Stimulated activated CD8-positive, alpha-beta memory T cell treated with anti-CD3 and anti-CD28 coated beads, Interleukin-4, amount 100 ng/mL, for 4 hours (primary cell): ENCODE measurements at places on chromosomes 6 and 20.

GRCh38 chr20:53748821-53749421, 155.3 kb upstream of the ZNF217 start:
- no peak for DNase-seq

GRCh38 chr6:33547499-33547898, 32.6 kb downstream of the BAK1 start:
- DNase-seq = no peak

DNA sequence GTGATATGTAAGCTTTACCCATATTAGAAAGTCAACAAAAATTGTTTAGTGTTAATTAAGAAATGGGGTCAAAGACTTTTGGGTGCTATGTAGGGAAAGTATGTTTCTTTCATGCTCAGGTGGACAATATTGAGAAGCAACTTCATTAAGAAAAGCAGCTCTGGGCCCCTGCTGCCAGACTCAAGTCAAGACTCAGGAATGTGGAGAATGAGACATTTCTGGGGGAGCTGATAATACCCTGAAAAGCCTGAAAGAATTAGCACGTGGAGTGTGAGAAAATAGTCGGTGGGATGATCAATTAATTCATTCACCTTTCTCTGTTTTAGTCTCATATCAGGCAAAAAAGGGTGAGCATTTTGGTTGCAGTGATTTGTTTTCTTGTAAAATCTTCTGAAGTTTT, 175.1 kb upstream of the IMPG1 start:
- no peak for DNase-seq

DNA sequence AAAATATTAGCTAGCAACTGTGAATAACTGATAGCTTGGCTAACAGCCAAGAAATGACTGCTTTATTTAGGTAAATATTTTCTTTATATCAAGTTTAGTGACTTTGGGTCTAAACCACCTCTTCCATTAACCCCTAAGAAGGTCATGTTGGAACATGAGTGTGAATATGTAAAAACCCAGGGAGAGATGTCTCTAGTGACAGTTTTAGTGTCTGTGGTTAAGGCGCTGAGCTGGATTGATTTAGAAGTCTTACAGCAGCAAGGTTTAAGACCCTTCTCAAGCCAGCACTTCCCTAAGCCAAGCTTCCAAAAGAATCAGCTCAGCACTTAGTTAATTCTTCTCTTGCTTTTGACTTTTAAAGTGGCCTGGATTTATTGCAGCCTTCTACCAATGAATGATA, 11.4 kb upstream of the SIRT5 start:
- DNase-seq = no peak

GRCh38 chr6:53658992-53659391, 6.6 kb downstream of the KLHL31 start:
- no peak for DNase-seq

GRCh38 chr6:39227476-39227875, 1.8 kb downstream of the KCNK5 start:
- no peak for DNase-seq

GRCh38 chr6:152673236-152673635, 24.5 kb upstream of the MYCT1 start:
- no peak for DNase-seq

DNA sequence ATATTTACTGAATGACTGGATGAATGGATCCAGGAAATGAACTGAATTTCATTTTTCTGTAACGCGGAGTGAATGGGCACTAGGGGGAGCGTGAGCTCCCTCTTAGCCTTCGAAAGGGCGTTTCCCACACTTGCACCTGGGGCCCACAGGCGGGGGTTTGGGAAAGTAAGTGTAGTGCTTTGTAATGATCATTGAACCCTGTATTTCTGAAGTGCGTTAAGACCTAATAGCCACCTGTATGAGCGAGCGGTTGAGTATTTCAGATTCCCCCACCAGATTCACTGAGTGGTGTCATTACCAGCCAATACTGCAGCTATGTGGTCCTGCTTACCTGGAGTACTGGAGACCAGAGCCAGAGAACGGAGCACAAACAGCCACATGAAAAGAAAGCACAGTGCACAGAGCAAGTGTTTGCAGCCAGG, 10.5 kb downstream of the SYTL3 start:
- no peak for DNase-seq

GRCh38 chr6:119161438-119161837, 83.0 kb upstream of the FAM184A start:
- DNase-seq = no peak

DNA sequence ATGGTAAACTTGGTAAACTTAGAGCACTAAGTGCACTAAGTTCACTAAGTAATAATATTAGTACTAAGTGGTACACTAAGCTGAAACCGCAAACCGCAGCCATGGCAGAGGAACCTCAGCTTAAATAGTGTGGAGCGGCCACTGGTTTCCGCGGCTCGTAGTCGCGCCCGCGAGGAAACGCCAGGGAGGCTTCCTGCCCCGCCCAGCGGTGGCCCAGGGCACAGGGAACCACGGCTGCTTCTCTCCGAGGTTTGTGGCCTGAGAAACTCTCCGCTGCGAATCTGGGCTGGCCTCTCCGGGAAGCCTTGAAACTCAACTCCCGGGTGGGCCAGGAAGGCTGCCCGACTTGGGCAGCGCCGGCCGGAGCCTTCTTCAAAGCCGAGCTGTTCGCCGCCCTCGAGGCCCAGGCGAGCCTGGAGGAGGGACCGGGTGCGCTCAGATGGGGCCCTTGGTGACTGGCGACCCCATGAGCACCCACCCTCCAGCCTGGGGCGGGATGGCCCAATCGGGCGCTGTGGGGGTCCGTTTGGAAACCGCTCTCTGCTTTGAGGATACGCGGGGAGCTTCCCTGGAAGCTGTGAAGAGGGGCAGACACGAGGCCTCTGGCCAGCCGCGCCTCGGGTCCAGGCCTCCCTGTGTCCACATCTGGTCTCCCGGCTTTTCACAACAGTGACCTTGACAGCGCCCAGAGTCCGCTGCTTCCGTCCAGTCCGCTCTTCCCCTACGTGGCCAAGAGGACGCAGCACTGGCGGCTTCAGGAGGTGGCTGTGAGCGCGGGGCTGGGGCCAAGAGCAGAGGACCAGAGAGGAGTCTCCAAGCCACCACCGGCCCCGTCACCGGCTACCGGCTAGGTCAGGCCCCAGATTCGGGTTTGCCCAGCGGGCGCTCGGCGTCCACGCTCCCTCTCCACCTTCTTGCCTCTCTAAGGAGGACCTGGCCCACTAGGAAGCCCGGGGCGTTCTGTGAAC, 25.4 kb upstream of the HLA-E start:
- DNase-seq = no peak

DNA sequence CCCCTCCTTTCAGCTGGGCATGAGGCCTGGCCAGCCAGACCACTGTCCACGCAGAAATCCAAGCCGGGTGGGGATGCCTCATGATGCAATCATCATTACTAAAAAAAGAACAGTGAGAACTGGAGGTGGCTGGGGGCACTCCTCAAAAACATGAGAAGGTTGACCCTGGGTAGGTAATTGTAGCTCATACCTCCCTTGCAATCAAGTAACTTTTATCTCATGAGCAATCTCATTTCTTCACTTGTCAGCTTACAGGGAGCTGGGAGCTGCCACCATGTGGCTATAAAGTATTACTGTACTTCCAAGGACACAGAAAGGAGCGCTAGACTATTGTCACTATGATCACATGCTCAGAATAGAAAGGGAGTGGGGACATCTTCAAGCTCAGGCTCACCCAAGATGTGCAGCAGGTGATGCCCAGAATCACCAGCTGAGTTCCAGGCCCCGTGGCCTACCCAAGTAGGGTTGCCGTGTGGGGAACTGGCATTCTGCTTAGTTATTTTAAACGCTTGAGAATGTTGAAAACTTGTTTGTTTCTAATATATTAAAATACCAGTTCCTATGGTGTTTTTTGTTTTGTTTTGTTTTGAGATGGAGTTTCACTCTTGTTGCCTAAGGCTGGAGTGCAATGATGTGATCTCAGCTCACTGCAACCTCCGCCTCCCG, 3.0 kb upstream of the CDH26 start:
- no peak for DNase-seq

- DNase-seq = no peak
These were observed 3.1 kb upstream of the CEBPB start for GRCh38 chr20:50187403-50188051.

DNA sequence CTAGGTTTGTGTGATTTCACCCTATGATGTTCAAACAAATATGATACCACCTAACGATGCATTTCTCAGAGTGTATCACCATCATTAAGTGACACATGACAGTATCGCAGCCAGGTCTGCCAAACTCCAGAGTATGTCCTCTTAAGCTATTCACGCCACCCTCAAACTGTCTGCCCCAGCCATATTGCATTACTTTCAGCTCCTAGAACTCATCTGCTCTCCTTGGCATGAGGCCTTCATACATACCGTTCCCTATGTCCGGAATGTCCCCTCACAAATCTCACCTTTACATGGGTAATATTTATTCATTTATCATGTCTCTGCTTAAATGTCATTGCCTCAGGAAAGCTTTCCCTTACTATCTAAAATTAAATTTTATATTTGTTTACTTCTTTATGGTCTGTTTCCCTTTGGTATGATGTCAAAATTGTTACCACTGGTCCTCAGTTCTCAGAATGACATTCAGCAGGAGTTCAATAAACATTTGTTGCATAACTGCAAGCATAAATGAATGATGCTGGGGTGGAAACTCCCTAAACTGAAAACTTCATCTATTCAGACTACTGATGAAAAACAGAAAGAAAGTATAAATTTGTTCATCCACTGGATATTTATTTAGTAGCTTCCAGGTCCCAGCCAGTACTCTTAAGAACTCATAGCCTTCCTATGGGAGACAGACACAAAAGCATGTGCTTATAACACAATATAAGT, 3.2 kb downstream of the SESN1 start:
- DNase-seq = no peak

DNA sequence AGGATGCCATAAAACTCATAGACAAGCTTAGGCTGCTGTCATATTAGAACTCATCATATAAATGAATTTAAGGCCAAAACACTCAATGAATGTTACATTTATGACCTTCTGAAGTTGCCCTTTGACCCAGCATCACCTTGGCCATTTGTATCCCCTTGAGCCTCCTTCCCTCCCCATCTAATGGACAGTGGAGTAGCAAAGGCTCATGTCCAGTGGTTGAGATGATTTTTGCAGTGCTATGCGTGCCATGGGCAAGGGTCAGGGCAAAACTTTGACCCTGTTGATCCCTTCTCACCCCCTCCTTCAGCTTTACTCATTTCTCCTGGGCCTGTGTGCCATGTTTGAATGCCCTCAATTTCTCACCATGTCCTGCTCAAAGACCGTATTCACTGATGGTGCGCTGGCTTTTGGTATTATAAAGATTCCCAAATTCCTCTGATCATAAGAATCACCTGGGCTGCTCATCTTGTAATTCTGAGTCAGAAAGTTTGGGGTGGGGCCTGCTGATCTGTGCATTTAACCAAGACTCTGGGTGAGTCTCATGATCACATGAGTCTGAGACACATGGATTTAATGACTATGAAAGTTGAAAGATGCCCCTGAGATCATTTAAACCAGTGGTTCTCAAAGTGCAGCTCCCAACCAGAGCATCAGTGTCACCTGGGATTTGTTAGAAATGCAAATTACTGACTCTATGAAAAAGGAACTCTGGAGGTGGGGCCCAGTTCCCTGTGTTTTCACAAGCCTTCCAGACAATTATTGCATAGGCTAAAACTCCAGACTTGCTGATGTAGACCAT, 57.5 kb upstream of the IL20RA start:
- no peak for DNase-seq

- DNase-seq = no peak
These were observed 96.6 kb downstream of the CDKAL1 start for GRCh38 chr6:20630617-20631548.

- no peak for DNase-seq
These were observed 52.1 kb downstream of the TRAF3IP2 start for GRCh38 chr6:111553580-111553979.

DNA sequence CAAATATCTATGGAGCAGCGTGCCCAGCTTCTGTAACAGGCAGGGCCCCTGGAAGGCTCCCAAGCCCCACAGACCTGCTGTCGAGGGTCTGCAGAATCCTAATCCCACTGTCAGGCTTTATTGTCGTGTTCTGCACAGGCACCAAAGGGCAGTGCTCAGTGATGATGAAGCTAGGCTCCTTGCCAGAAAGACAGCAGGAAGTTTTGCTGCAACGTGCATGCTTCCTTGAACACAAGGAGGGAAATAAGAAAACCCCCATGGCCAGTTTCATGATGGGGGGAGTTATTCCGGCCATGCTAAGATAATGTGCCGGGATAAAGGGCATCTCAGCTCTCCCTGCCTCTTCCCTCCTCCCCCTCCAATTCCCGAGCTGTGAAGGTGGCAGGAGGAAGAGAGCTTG, 109.4 kb upstream of the KCNG1 start:
- DNase-seq = no peak

DNA sequence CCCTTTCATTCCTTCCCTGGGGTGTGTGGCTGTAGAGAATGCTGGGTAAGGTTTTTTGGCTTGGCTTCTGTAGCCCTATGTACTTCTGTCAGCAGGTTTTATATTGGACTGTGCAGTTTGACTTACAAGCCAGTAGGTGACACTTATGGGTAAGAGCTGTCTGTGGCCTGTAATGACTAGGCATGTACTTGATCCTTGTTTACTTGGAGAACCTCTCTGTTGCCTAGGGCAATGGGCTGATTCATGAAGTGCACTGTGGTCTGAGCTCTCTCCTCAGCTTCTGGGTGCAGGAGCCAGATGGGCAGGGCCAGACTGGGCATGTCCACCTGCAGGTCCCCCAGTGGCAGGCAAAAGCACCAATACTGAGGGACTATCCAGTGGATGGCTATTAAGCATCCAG, 544.6 kb downstream of the ADGRB3 start:
- DNase-seq = no peak

GRCh38 chr6:13262302-13263230, 65.8 kb downstream of the TBC1D7 start:
- DNase-seq = no peak

DNA sequence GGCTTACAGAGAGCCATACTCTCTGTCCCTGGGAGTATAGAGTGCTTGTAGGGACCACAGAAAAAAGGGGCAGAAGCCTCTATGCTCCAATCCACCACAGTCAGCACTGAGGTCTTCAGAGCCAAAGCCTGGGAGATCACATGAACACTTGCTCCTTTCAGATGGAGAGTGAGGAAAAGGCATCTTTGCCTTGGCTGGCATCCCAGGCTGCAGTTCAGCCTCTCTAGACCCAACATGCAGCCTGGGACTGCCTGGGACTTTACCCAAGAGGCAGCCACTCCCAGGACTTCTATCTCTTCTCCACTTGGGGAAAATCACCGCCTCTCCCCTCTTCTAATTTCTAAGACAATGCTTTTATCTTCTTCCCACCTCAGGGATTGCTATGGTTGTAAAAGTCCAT, 46.5 kb upstream of the MYLIP start:
- no peak for DNase-seq

DNA sequence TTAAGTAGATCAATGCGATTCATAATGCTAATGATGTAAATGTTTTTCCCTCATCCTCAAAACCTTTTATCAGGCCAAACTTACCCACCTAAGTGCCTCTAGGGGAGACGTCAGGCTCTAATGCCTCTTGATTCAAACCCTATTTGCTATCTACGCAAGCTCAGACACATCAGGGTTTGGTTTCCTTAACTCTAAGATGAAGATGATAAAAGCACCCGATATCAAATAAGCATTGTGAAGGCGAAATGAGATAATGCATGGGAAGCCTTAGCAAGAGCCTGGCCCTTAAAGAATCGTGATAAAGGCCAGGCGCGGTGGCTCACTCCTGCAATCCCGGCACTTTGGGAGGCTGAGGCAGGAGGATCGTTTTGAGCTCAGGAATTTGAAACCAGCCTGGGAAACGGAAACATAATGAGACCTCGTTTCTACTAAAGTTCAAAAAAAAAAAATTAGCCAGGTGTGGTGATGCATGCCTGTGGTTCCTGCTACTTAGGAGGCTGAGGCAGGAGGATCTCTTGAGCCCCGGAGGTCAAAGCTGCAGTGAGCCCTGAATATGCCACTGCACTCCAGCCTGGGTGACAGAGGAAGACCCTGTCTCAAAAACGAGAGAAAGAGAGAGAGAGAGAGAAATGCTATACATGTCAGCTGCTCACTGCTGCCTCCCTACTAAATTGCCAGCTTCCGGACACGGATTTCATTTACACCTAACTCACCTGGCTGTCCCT, 13.5 kb downstream of the CNKSR3 start:
- no peak for DNase-seq
